Endodermal cell (in vitro differentiated cells): ENCODE measurements at places on chromosomes 1 and 21. TPM values are rescaled to one million over a fixed set of nuclear protein-coding genes. Genes with fewer than 3 reads are reported as not detected.

FCGR2B gene
- total RNA-seq: not detected in 3 replicates

DNA sequence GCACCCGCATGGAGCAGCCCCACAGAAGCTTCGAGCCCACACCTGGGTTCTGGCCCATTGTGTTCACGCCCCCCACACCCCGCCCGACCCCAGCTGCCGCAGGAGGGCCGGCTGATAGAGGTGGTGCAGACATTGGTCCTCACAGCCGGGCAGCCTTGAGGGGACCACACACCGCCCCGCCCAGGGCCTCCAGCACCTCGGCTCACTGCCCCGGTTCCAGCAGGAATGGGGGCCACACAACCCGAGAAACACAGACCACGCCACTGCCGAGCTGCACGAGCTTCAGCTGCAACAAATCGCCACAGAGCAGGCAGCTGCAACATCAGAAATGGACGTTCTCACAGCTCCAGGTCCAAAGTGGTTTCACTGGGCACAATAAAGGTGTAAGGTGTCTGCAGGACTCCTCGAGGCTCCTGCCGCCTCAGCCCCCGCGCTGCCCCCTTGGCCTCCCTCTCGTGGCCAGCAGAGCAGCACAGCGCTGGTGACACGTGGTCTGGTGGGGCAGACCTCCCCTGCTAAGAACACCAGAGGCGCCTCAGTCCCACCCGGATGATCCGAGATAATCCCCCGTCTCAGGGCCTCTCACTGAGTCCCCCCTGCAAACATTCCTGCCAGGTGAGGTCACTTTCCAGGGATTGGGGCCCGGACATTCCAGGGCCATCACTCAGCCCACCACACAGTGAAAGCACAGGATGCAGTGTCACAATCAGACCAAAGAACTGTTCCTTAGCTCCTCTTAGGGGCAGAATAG, 62.3 kb upstream of the ADARB1 start:
- H3K36me3 ChIP-seq: no peaks in the 10 kb centered on the region
- H3K4me1 ChIP-seq: peaks cover 8% of the 10 kb centered on the region
- peaks cover 13% of the 10 kb centered on the region for H3K27me3 ChIP-seq
- no peak overlapping the region for H3K27ac ChIP-seq
- no peak overlapping the region for H3K4me3 ChIP-seq
- DNase-seq: peak; percentile 96

- H3K4me3 ChIP-seq: no peak overlapping the region
- peaks cover 19% of the 10 kb centered on the region for H3K27me3 ChIP-seq
- H3K27ac ChIP-seq: no peak overlapping the region
Measured at GRCh38 chr1:94504601-94505000, 37.0 kb downstream of the F3 start.

DNA sequence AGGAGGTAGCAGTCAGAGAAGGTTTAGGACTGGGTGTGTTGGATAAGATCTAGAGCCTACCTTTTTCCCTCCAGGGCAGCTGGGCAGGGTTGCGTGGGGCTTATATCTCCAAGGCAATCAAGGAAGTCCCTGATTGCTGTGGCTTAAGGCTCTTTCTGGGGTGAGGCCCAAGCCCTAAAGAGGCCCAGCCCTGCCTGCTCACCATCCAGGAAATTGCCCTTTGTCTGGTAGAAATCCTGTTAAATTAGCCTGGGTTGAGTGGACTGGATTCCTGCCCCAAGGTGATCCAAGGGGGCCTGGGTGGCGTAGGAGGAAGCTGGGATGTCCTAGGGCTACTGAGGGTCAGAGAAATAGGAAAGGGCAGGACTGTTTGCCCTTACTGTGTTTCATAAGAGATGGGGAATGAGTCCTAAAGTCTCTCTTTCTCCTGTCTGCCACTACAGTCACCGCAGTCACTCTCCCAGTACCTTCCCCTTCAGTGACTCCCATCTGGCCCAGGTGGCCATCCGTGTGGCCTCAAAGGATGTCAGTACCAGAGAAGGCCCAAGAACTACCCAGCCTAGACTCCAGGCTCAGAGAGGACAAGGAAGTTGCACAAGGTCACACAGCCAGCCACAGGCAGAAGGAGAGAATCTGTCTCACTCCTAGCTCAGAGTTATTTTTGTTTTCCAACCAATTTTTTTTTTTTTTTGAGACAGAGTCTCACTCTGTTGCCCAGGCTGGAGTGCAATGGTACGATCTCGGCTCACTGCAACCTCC, 25.8 kb downstream of the MFSD2A start:
- H3K36me3 ChIP-seq: no peaks in the 10 kb centered on the region
- no peak for DNase-seq
- H3K27ac ChIP-seq: no peak overlapping the region
- H3K27me3 ChIP-seq: no peaks in the 10 kb centered on the region
- no peaks in the 10 kb centered on the region for H3K4me1 ChIP-seq
- H3K4me3 ChIP-seq: no peak overlapping the region

DNA sequence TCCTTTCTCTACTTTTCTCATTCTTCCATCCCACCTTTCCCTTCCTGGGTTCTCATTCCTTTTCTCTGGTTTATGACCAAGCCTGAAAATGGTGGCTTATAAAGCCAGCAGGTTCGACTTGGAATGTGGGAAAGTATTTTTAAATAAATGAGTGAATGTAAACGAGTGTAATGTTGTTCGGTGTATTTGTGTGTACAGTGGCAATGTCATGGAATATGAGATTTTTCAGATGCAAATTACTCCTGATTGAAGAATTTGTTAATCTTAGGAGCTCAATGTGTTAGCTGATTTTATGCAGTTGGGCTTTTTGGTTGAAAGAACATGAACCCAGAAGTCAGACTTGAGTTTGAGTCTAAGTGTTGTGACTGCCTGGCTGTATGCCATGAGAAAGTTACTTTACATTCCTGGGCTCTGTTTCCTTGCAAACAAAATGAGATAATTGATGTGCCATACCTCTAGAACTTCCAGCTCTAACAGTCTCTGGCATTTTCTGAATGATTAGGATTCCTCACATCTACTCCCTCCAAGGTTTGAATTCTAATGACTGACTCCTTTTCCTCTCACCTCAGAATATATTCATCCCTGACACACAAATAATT, 6.6 kb downstream of the SGIP1 start:
- H3K27ac ChIP-seq: no peak overlapping the region
- H3K4me3 ChIP-seq: no peak overlapping the region
- H3K4me1 ChIP-seq: peaks cover 22% of the 10 kb centered on the region
- H3K27me3 ChIP-seq: no peaks in the 10 kb centered on the region
- H3K36me3 ChIP-seq: no peaks in the 10 kb centered on the region

- no peak for DNase-seq
- no peak overlapping the region for H3K4me3 ChIP-seq
- H3K27me3 ChIP-seq: no peaks in the 10 kb centered on the region
Measured at GRCh38 chr1:57485643-57486042, 61.8 kb upstream of the DAB1 start.
